Left colon (tissue), 2 donors: ENCODE measurements at places on chromosomes 7 and 10.

GRCh38 chr10:59055045-59055444, 121.4 kb upstream of the PHYHIPL start:
- DNase-seq: no peak

- no peak for DNase-seq
Observed at GRCh38 chr7:158847451-158847866, 8.9 kb upstream of the DYNC2I1 start.

DNA sequence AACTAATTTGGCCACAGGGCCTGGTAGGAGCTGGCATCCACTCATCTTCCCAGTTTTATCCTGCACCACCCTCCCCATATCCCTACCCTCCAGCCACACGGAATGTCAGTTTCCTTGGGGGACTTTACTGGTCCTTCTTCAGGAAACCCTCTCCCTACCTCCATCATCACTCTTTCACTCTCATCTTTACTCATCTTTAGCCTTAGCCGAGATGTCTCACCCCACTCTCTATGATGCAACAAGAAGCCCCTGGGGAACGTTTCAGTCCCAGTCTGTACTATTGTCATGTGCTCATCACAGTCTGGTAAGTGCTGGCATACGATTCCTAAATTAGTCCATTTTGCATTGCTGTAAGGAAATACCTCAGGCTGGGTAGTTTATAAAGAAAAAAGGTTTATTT, 34.9 kb upstream of the TMEM248 start:
- DNase-seq: no peak

DNA sequence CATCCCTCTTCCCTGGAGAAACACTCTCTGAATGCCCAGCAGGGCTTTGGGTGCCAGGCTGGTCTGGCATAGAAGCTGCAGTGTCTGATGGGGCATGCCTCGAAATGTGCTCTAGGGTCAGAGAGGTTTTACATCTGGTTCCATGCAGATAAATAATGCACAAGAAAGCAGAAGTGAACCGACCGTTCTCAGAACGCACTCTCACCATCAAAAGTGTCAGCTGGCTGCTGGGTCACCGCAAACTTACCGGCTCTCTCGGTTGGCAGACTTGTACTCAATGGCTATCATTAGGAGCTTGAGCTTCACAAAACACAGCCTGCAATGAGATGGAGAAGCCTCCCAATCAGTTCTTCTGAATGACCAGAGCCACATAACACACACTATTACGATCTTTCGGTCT, 610.0 kb downstream of the KCNMA1 start:
- no peak for DNase-seq

DNA sequence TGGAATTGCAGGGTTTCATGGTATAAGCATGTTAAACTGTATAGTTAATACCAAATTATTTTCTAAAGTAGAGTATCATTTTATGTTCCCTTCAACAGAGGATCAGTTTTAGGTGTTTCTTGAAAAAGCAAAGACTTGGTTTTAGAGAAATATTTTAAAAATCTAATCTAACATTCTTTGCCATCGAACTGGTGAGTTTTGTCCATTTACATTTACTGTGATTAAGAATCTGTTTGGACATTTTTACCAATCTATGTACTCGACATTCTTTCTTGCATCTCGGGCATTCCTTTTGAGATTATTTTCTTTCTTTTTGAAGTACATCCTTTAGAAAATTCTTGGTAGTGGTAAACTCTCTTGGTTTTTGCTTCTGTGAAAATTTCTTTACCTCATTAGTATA, 114.7 kb upstream of the FAM133B start:
- DNase-seq: no peak

- no peak for DNase-seq
Observed at GRCh38 chr7:88291398-88292173, 15.1 kb downstream of the STEAP4 start.

DNA sequence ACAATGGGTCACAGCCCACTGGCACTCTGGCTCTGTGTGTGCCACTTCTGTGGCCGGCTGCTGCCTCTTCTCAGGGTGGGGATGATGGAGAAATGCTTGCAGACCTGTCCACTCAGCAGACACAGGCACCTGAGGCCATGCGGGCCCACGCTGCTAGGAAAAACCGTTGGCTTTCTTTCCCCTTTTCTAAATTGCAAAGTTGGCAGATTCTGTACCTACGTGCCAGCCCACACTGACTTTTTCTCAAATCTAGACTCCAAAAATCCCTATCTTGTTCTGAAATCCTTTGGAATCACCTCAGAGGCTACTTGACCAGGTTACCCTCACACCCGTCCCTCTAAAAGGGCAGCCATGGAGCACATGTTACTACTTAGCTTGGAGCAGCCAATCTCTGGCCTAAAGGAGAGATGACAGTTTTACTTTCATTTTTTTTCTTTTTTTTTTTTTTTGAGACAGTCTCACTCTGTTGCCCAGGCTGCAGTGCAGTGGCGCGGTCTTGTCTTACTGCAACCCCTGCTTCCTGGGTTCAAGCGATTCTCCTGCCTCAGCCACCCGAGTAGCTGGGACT, 99.4 kb downstream of the RNF216 start:
- DNase-seq: no peak

DNA sequence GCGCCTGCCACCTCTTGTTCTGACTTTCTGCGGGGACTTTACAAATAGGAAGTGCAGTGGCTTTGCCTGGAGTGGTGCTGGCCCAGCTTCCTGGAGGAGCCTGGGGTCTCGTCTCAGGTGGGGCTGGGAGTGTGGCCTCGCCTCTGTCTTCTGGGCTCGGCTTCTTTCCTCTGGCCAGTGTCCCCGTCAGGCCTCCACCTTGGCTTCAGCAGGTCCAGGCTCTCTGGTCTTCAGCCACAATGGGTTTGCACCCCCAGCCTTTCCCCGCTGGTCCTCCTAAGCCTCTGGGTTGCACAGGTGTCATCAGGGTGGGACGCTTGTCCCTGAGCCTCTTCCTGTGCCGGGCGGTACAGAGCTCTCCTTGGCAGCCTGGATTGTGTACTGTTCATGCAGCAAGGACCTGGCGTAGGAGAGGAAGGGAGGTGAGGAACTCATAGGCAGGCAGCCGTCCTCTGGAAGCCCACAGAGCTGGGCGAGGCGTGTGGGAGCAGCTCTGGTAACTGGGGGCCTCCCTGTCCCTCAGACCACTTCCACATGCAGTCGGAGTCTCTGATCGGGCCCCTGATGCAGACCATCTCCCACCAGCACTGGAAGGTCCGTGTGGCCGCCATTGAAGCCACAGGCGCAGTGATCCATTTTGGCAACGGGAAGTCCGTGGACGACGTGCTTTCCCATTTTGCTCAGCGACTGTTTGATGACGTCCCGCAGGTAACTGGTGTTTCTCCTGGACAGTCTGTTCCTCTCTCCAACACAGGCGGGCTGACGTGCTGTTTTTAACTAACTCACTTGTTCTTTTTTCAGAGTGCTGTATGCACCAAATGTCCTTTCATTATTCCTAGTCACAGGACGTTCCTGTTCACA, 2.3 kb upstream of the PRKAR1B start:
- DNase-seq: no peak

GRCh38 chr7:52777051-52777822, 258.2 kb upstream of the POM121L12 start:
- no peak for DNase-seq

- DNase-seq: no peak
Observed at GRCh38 chr7:16711730-16712129, 41.8 kb upstream of the TSPAN13 start.

DNA sequence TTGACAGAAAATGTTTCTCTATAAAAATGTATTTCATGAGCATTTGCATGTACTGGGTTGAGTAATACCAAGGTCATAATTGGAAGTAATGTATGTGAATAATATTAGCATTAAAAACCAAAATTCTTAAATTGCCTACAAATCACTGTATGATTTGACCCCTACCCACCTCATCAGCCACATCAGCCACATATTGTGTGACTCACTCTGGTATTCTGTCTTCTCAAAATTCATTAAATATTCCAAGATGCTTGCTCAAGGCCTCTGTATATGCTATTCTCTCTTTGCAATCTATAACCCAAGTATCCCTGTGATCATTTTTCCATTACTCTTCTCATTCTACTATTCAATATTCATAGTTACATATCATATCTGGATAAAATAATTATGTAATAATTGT, 21.4 kb downstream of the POT1 start:
- DNase-seq: no peak

DNA sequence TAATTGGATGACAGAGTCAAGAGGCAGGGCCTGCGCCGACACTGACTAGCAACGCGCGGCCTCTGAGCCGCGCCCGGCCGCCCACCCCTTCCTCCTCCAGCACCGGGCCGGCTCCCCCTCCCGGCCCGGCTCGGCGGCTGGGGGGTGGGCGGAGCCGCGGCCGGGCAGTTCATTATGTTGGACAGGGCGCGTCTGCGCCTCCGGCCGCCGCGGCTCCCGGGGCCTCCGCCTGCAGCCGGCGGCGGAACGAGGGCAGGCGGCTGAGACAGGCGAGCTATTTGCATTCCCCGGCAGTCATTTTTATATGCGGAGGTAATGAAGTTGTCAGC, 106.7 kb downstream of the SNX10 start:
- peak; percentile 72 for DNase-seq

DNA sequence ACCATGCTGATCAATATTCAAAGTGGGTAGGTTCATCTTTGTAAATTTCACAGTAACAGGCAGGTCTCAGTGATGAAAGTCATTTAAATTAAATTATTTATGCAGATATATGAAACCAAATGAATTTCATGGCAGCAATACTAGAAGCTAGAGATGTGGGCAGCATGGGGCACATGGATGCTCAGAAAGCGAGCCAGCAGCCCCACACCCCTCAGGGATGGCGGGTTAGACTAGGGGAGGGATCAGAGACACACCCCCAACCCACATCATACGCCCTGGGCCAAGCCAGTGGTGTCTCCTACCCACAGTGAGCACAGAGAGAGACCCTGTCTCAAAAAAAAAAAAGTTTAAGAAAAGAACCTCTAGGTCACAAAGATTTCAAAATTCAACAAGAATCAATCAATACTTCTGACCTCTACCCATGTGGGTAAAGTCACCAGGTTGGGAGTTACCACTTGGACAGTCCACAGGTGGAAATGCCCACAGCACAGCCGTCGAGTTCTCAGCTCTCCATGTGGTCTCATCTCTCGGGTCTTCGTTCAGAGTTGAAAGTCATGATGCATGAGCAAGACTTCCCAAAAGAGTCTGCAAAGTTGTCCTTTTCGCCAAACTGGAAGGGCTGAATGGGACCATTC, 79.3 kb upstream of the PPP2R2D start:
- DNase-seq: no peak

- DNase-seq: no peak
Observed at GRCh38 chr10:122474131-122474818, 12.9 kb downstream of the HTRA1 start.

GRCh38 chr10:131722525-131723264, 178.1 kb upstream of the PPP2R2D start:
- DNase-seq: no peak

GRCh38 chr7:95035295-95035694, 127.9 kb downstream of the PPP1R9A start:
- no peak for DNase-seq

- no peak for DNase-seq
Observed at GRCh38 chr7:104382616-104383015, 54.2 kb downstream of the LHFPL3 start.

DNA sequence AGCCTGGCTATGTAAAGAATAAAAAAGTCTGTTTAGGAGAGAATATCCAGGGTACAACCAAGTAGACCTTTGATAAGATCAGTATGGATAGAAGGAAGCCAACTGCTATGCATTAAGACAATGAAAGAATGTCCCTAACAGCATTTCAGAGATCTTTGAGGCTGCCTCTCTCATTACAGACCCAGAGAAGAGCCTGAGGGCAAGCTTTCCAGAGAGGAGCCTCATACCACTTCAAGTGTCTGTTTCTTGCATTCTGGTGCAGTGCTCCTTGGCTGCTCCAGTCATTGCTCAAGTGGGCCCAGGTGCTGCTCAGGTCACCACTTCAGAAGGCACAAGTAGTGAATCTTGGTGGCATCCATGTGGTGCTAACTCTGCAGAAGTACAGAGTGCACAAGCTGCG, 514.0 kb downstream of the PLXDC2 start:
- no peak for DNase-seq

- no peak for DNase-seq
Observed at GRCh38 chr10:132043861-132044695, 21.7 kb upstream of the JAKMIP3 start.

- DNase-seq: no peak
Observed at GRCh38 chr10:14553448-14553847, 221.2 kb downstream of the FAM107B start.

DNA sequence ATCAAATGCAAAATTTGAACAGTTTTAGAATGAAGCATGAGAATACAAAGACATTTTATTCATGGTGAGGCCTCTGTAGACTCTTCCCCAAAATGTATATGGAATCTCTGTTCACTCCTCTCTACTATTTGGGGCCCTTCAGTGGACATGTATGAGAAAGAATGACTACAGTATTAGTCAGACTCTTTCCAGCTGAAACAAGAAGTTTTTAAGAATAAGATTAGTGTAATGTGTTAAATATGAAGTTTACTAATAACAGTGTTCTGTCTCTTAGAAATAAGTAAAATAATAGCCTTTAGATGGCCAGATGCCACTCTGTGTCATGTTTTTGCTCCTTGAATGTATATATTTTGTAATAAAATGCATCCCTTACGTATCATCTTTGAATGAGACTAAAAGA, 585.6 kb downstream of the SUGCT start:
- DNase-seq: no peak

- DNase-seq: no peak
Observed at GRCh38 chr10:75547391-75548298, 116.2 kb downstream of the LRMDA start.
